NCI-H1694 (cell line): ENCODE measurements at places on chromosomes 5 and 9.

- DNase-seq = no peak
Measured at GRCh38 chr5:8773046-8773615, 772.7 kb downstream of the SEMA5A start.

DNA sequence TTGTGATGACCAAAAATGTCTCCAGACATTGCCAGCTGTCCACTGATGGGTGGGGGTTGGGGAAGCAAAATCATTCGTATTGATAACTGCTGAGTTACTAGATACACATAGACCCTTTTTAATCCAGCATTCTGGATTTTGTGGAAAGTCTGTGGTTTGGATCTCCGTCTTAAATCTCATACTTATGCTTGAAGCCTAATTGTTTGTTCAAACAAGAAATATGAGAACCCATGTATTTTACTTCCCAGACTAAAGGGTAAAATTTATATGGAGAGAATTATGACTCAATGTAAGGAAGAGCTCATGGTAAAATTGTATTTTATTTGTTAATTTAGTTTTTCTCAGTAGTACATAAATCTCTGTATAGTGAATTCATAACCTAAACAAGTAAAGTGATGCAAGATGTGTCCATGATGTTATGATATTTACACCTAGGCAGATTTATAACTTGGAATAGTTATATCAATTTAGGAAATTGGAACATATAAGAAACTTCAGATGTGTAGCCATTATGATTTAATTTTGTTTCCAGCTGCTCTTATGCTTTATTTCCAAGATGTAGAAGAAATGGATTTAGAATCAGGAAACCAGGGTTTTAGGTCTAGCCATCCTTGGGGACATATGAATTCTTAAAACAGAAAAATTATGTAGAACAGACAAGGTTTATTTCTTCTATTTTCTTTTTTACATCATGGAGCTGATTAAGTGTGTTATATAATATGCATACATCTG lies 4.5 kb upstream of the OGN start:
- DNase-seq = no peak

DNA sequence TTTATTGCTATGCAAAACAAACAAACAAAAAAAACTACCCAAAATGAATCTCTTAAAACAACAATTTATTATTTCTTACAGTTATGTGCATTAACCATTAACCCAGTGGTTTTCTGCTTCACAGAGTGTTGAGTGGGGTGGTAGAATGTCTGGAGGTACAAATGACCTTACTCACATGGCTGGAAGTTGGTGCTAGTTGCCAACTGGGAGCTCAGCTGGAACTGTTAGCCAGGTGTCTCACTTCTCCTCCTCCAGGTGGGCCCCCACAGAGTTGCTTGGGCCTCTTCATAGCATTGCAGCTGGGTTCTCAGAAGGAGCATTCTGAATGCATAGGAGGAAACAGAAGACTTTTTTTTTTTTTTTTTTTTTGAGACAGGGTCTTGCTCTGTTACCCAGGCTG lies 10.5 kb upstream of the B4GALT1 start:
- no peak for DNase-seq

DNA sequence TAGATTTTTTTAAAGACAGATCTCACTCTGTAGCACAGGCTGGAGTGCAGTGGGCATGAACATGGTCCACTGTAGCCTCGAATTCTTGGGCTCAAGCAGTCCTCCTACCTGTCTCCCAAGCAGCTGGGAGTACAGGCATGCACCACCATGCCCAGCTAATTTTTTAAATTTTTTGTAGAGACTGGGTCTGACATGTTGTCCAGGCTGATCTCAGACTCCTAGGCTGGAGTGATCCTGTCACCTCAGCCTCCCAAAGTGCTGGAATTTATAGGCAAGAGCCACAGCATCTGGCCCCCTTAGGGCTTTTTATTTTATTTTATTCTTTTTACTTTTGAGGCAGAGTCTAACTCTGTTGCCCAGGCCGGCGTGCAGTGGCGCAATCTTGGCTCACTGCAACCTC lies 56.4 kb downstream of the NSD1 start:
- no peak for DNase-seq

GRCh38 chr5:58191443-58191842 lies 268.4 kb downstream of the PLK2 start:
- DNase-seq = no peak

DNA sequence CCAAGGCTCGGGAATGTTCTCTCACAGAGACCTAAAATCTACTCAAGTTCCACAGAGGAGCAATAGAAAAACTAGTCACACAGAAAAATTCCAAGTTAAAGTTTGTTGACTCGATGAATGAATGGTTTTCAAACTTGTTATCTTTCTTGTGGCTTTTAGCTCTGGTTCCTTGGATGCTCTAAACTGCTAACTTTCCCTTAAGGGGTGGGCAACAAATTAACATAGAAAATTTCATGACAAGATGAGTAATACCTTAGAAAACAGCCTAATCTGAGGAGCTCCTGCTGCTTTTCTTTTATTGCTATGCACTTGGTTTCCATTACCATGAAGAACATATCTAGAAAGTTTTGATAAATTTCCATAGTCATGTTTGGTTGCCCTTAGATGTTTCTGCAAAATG lies 100.2 kb upstream of the CCDC112 start:
- DNase-seq = no peak

DNA sequence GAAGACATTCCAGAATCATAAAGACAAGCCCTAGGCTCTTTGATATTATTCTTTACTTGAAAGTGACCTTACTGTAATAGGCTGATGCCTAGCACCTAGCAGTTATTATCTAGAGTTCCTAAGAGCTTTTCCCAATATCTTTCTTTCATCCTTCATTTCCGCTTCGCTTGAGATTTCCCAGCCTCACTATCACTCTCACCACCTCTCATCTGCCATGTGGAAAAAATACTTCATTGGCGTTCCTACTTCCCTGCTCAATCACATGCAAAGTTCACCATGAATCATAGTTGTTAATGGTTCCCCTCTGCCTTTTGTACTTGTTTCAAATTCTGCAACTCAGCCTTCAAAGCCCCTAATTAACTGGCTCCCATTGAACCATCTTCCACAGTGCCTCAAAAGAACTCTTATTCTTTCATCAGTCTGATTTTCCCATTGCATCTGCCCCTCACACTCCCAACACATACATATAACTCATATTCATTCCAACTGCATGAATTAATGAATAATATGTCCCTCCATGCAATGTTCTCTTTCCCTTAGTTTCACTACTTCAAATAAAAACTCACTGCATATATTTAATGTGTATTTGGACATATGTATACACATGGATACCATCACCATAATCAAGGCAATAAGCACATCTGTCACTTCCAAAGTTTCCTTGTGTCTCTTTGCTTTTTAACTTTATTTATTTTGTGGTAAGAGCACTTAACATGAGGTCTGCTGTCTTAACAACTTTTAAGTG lies 221.6 kb downstream of the PARP8 start:
- DNase-seq = no peak

GRCh38 chr9:120289990-120290975 lies 289.7 kb downstream of the CDK5RAP2 start:
- DNase-seq = no peak

GRCh38 chr9:87195306-87195705 lies 248.0 kb upstream of the GAS1 start:
- no peak for DNase-seq

- DNase-seq = no peak
Measured at GRCh38 chr5:99019812-99020697, 91.2 kb upstream of the CHD1 start.

GRCh38 chr9:34190996-34191892 lies 12.4 kb downstream of the UBAP1 start:
- peak; percentile 21 for DNase-seq

DNA sequence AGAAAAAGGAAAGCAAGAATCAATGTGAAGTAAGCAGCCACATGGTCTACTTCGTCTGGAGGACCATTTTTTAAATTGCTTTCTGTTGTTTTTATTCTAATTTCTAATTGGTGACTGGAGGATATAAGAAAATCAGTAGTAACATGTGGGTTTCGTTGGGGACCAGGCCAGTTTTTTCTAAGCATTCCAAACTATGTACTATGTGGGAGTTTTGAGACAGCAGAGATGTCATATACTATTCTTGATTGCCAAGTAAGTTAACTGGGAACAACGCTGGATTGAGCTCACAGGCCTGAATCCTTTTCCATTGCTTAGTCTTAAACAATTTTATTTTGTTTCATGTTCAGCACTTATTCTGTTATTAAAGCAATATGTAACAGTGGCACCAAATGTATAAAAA lies 225.7 kb downstream of the TMEM167A start:
- DNase-seq = no peak

GRCh38 chr5:124591583-124591982 lies 154.9 kb downstream of the ZNF608 start:
- no peak for DNase-seq

- no peak for DNase-seq
Measured at GRCh38 chr9:110426052-110426709, 88.5 kb upstream of the TXNDC8 start.

DNA sequence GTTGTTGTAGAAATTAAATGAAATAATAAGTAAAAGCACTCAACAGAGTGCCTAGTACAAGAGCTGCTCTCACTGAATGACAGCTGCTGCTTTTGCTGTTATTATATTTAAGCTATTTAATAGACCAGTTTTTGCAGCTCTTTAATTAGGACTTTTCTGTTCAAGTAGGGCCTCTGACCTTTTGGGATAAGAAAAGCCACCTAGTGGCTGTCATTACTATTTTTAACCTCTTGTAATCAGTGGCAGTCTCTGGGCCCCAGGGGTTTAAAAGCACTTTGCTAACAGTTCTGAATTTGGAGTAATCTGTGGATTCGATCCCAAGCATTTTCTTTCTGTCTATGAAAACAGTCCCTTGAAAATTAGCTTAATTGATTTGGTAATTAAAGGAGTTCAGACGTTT lies 121.1 kb downstream of the NUDT12 start:
- DNase-seq = peak; percentile 1

DNA sequence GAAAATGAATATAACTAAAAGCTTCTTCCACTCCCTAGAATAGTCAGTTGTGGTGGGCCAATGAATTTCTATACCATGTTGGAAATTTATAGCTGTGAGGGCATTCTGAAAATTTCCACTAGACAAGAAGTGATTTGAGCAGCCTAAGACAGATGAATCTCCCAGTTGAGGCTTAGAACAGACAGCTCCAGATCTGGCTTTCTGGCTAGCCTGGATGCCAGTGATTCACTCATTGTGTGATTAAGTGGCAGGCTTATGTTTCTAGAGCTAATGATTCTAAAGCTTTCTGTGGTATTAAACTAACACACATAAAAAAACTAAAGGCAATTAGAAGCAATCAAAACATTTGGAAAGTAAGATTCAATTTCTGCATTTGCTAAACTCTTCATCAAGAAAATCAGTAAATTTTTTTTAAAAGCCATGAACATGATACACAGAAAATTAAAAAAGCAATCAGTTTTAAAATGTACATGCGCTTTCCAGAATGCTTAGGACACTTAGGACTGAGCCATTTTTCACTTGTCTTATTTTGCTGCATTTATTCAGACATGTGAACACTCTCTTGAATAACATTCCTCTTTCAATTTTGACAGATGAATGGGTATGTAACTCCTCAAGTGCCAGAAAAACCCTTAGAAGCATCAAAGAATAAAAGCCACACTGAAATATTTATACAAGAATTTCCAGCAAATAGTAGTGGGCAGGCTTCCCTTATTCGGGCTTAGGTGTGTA lies 100.5 kb upstream of the GNAQ start:
- no peak for DNase-seq

DNA sequence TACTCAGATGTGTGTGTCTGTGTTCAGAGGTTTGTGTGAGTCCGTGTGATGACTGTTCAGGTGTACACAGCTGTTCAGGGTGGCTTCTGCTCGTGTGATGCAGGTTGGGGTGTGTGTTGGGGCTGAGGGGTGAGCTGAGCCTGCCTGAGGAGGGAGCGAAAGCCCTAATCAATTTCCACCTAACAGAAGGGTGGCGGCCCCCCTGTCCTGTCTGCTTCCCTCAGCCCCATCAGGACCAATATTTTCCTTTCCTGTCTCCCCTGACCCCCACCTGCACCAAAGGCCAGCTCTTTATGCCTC lies 30.2 kb downstream of the LHX2 start:
- DNase-seq = no peak

- no peak for DNase-seq
Measured at GRCh38 chr5:79859588-79859987, 131.5 kb downstream of the MTX3 start.

- DNase-seq = no peak
Measured at GRCh38 chr5:2295476-2295875, 412.8 kb upstream of the IRX4 start.

- no peak for DNase-seq
Measured at GRCh38 chr9:35714579-35715252, 17.3 kb downstream of the TLN1 start.
